ENCODE measurements at places on chromosomes 5 and 9.

DNA sequence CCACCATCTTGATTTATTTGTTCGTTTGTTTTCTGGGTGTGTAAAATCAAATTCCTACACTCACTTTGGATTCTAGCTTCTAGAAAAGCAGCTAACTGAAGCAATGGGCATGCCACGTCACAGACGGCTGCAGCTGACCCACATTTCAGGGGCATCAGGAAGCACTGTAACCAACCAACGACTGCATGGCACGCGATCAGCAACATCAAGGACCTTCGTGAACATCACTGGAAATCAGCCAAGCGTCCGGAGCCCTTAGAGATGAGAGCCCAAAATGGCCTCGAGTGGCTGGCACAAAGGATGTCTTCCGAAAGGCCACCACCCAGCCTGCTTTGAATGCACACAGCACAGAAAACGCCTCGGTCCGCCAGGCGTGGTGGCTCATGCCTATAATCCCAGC, 191.1 kb downstream of the OLFM1 start:
- DNase-seq = no peak

GRCh38 chr9:76232861-76233489, 161.3 kb downstream of the RFK start:
- no peak for DNase-seq

- DNase-seq = no peak
Observed at GRCh38 chr5:169567079-169567478, 16.5 kb upstream of the SPDL1 start.

DNA sequence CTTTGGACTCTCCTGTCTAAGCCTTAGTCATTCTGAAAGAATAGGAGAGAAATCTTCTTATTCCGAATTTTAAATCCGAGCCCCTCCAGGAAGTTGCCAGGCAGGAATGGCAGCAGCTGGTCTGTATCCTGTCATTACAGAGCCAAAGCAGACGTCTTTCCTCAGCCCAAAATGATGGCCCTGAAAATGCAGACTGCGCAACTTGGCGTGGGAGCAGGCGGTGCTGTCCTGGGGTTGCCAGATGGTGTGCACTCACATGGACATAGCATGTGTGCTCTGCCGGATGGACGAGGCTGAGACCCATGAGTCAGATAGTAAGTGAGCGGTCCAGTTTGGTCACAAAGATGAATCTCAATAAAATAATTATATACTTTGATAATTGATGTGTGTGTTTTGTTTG, 410.4 kb downstream of the KCTD16 start:
- peak; percentile 21 for DNase-seq

DNA sequence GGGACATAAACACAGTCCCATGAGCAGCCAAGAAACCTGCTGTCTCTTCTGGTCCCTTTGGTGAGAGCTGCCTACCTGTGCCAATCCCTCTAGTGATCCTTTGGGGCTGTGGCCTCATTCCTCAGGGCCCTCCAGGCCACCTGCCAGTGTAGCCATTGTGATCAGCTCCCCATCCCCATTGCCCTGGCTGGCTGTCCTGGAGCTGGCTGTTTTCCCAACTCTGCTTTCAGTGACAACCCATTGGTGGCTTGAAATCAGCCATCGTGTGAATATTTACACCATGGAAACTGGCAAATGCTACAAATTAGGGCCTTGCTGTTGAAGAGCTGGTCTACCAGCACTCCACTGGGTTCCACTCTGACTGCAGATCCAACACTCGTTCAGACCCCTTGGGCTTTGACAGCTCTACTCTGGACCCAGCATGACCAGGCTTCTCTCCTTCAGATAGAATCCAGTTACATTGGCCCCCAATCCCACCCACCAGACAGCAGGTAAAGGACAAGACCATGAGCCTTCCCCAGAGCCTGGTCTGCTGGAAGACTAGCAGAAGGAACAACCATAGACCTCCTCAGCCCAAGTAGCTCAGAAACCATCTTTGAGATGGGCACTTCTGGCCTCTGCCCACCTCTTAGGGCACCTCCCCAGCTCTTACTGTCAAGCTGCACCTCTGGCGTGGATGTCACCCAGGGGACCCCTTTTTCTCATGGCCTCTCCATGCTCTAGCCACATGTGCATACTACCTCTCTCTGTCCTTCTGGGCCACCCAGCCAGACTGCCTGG, 69.2 kb upstream of the NEK6 start:
- no peak for DNase-seq

DNA sequence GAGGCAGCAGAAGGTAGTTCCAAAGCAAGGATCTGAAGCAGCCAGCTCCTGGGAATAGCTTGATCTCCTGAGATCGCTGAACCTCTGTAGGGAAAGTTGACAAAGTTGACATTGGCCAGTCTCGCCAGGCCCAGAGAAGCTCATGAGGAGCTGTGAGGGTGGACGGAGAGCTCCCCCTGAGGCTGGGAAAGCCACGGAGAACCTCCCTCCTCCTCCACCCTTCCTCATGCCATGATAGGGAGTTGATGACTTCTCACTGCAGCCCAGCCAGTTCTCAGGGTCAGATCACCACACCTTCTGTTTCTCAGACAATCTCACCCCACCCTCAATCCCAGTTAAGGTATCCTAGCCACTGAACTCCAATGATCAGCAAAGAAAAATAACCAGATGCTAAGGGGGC, 30.4 kb upstream of the KCNV2 start:
- DNase-seq = no peak

DNA sequence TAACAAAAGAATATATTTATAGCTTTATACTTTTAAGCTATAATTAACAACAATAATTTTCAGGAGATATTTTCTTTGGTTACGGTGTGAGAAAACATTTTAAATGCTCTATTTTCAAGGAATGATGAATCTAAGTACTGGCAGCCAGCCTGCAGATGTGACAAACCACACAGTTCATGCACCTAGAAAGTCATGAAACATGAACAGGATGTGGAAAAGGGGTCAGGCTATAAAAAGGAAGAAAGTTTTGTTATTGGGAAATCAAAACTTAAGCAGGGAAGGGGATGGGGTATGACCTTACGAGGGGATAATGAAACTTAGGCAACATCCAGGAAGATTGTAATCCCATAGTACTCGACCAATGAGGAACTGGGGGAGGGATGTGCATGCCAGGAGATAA, 508.7 kb upstream of the GRAMD2B start:
- no peak for DNase-seq

DNA sequence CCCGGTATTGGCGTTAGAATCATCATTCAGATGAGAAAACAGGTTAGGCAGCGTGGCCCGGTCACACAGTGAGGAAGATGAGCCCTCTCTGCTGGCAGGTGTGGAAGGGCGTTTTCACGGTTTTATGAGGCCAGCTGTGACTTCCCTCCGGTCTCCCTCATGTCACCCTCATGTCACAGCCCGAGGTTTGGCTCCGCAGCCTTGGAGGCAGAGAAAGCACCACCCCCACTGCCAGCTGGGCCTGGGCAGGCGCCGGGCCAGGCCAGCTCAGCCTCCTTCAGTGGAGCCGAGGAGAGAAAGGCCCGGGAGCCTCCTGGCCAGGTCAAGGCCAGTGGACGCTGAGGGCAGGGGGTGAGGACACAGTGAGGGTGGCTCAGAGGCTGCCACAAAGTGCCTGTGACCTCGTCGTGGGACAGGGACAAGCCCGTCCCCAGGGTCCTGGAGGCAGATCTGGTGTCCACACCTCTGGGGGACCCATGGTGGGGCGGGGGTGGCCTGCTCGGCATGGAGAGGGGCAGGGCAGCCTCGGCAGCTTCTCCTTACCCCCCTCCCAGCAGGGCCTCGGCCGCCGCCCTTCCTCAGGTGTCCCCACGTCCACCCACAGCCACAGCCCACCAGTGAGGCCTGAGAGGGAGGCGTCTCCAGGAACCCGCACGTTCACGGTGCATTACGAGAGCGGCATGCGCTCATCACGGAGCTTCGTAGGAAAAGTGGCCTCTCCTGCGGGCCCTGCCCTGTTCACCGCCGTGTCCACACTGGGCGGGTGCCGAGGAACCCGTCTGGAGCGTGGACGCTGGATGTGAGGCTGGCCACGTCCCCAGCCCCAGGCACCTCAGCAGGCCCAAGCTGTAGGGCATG, 32.2 kb downstream of the EXD3 start:
- no peak for DNase-seq

- DNase-seq = no peak
Observed at GRCh38 chr5:159827861-159828260, 88.4 kb upstream of the ADRA1B start.

DNA sequence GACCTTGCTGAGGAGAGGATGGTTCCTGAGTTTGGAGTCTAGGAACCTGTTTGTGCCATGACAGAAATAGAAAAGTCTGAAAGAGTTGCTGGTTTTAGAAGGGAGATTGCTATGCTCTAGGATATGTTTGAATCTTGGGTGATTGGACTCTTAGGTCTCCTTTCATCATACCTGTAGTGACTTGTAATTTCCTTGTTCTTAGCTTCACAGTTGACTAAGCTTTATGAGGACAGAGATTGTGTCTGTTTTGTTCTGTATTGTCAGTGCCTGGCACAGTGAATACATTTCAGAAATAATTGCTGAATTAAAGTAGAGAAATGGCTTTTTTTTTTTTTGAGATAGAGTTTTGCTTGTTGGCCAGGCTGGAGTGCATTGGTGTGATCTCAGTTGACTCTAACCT, 31.5 kb downstream of the GAPVD1 start:
- DNase-seq = no peak

- peak; percentile 91 for DNase-seq
Observed at GRCh38 chr9:34592895-34593601, 3.5 kb upstream of the CNTFR start.

- no peak for DNase-seq
Observed at GRCh38 chr5:42923710-42924109, 112.0 kb upstream of the SELENOP start.

DNA sequence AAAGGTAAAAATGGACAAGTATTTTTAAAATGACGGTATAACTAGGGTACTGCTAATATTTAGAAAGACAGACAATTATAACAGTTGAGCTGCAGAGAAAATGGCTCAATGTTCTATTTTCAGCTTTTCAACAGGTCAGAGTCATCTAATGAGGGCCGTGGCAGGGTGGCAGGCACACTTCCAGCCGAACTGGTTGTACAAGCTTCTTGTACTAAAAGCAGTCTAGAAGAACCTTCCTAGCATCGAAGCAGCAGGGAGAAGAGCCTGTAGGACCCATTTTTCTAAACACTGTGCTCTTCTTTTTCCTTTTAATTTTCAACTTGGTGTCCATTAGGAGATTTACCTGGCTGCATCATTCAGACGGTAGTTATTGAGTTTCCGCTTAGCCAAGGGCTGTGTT, 85.6 kb downstream of the SLC28A3 start:
- no peak for DNase-seq

DNA sequence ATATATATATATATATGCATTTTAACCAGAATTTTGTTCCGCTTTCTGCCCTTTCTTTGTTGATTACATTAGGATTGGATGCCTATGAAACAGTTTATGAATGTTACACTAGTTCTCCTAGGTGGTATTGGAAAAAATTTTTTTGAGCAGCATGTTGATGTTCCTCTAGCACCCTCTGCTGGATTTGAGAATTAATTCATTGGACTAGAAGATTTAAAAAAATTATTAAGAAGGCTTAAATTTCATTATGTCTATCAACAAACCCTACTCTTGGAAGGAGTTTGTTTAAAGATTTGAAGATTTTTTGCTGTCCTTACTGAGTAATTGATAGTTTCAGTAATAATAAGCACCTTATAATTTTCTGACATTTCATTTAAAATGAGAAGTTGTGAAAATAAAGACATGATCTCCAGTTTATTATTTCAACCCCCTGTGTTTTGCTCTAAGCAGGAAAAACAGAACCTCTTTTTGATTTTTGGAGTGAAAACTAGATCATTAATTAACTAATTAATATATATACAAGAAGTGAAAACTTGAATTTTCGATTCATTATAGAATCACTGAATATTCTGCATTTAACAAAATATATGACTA, 89.6 kb downstream of the CCDC171 start:
- DNase-seq = no peak

- no peak for DNase-seq
Observed at GRCh38 chr9:13354733-13355132, 75.2 kb upstream of the MPDZ start.

- DNase-seq = no peak
Observed at GRCh38 chr5:169131616-169132301, 169.2 kb downstream of the SLIT3 start.

GRCh38 chr5:162886717-162887116, 550.7 kb upstream of the CCNG1 start:
- DNase-seq = no peak

- no peak for DNase-seq
Observed at GRCh38 chr5:38879078-38879460, 33.3 kb downstream of the OSMR start.

GRCh38 chr5:2130361-2130760, 247.6 kb upstream of the IRX4 start:
- DNase-seq = no peak

- DNase-seq = no peak
Observed at GRCh38 chr9:107309271-107309670, 26.2 kb downstream of the RAD23B start.

DNA sequence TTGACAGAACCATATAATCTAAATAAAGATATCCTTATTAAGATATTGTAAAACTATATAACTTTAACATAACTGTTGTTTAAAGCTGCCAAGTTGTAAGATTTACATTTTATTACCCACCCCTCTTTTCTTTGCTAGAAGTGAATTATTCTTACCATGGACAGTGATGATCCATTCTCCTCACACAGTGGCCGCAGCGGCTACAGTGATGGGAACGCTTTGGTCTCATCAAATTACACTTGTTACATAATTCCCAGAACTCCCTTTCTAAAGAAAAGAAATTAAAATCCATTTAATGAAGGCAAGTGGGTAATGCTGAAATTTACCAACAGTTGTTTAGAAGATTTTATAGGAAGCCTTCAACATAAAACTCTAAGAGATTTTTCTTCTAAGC, 31.2 kb downstream of the ZDHHC21 start:
- DNase-seq = no peak

DNA sequence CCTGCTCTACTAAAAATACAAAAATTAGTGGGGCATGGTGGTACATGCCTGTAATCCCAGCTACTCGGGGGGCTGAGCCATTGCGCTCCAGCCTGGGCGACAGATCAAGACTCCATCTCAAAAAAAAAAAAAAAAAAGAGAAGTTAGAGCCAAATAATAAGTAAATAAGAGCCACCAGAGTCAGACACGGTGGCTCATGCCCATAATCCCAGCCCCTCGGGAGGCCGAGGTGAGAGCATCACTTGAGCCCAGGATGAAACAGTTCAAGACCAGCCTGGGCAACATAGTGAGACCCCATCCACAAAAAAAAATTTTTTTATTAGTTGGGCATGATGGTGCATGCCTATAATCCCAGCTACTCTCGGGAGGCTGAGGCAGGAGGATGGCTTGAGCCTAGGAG, 85.8 kb upstream of the LARP1 start:
- no peak for DNase-seq

Data from upper lobe of left lung (tissue), 6 donors.